ENCODE measurements at places on chromosomes 12 and 14. TPM values are rescaled to one million over a fixed set of nuclear protein-coding genes. Genes with fewer than 3 reads are reported as not detected.
A peak's percentile ranks its signal among the peaks of the same experiment; 100 is the strongest.

GRCh38 chr14:104445086-104445485 is 134.5 kb upstream of the C14orf180 start:
- no peak overlapping the region for H3K4me3 ChIP-seq
- DNase-seq: peak; percentile 2
- H3K27ac ChIP-seq: peak overlapping the region; percentile 50
- H3K27me3 ChIP-seq: peaks cover 3% of the 10 kb centered on the region
- H3K4me1 ChIP-seq: no peaks in the 10 kb centered on the region

GRCh38 chr14:93133464-93133863 is 17.7 kb upstream of the ITPK1 start:
- H3K4me1 ChIP-seq: no peaks in the 10 kb centered on the region
- H3K36me3 ChIP-seq: no peaks in the 10 kb centered on the region
- no peak overlapping the region for H3K27ac ChIP-seq
- H3K4me3 ChIP-seq: no peak overlapping the region
- peaks cover 7% of the 10 kb centered on the region for H3K27me3 ChIP-seq
- no peak for DNase-seq

GRCh38 chr12:52189376-52190174 is 2.2 kb downstream of the KRT80 start:
- H3K4me1 ChIP-seq: peaks cover 3% of the 10 kb centered on the region
- no peak for DNase-seq
- H3K27me3 ChIP-seq: peaks cover 2% of the 10 kb centered on the region

- no peak overlapping the region for H3K27ac ChIP-seq
- H3K36me3 ChIP-seq: no peaks in the 10 kb centered on the region
- no peak for DNase-seq
- peaks cover 7% of the 10 kb centered on the region for H3K4me1 ChIP-seq
- H3K27me3 ChIP-seq: no peaks in the 10 kb centered on the region
- H3K4me3 ChIP-seq: no peak overlapping the region
These were observed 22.0 kb upstream of the WDR89 start for GRCh38 chr14:63663428-63664341.

DNA sequence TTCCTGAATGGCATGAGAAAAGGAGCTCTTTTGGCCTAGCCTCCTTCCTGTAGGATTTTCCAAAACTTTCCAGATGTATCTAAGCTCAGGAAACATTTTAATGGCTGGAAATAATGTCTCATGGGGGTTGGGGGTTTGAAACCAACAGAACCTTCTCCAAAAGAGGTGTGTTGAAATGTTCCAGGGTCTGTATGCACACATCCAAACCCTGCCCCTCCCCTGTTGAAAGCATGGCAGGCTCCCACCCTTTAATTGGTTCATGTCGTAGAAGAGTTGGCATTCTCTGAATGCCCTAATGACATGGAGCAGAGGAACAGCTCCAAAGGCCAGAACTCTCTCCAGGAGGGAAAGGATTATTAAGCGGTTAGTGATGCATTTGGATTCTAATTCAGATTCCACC is 353.2 kb downstream of the ZFP36L1 start:
- peaks cover 4% of the 10 kb centered on the region for H3K36me3 ChIP-seq
- no peak overlapping the region for H3K27ac ChIP-seq

DNA sequence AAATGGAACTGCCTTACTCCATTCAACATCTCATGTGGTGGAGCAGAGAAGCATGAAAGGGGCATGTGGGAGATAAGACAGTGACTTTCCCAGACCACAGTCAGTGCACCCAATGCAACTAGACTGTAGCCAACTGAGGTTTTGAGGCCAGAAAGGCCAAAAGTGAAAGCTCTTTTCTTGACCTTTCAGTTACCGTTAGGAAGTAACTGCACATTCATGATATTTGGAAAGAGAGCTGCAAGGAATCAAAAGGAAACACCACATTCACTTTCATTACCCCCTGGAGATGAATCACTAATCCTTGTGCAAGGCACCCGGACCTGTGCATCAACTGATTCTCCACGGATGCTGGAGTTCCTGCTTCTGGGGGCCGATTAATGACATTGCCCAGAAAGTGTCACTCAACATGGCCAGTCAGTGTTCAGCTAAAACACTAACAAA is 72.9 kb upstream of the ELK3 start:
- H3K4me3 ChIP-seq: no peak overlapping the region
- no peak for DNase-seq
- peaks cover 14% of the 10 kb centered on the region for H3K4me1 ChIP-seq
- peak overlapping the region; percentile 40 for H3K27ac ChIP-seq
- no peaks in the 10 kb centered on the region for H3K36me3 ChIP-seq
- H3K27me3 ChIP-seq: no peaks in the 10 kb centered on the region

Gene BEGAIN
- total RNA-seq: 3.4 TPM

GRCh38 chr14:67539116-67539515 is 6.0 kb downstream of the PLEKHH1 start:
- H3K36me3 ChIP-seq: no peaks in the 10 kb centered on the region
- no peak for DNase-seq
- peaks cover 5% of the 10 kb centered on the region for H3K4me1 ChIP-seq

DNA sequence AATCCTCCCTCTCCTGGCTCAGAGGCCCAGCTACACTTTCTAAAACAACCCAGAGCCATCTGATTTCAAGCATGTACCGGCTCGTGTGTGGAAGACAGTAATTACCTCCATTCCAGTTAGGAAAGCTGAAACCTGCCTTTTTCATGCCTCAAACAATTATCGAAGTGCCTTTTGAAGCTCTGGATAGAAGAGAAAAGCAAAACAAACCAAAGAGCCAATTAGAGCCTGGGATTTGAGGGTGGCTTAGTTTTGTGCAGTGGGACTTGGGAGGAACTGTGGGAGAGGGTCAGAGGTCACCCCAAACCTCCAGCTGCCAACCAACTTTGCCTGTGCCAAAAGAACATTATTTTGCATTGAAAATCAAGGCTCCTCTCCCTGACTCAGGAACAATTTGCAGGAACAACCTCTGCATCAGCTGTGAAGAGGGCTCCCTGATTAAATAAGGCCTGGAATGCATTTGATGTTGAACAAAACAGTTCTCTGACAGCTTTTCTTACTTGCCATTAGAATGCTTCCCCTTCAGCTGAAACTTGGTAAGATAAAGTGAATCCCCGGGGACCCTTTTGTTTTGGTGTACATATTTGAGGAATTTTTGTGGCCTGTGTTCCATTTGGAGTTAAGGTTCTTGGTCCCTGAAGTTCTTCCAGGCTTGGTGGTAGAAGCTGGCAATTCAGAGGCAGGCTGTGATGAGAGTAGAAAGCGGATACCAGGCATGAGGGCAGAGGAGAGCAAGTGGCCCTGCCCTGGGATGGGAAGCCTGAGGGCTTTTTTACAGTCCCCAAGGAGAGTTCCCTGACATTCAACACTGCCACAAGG is 270.1 kb downstream of the ZFP36L1 start:
- DNase-seq: no peak
- no peaks in the 10 kb centered on the region for H3K27me3 ChIP-seq
- H3K4me3 ChIP-seq: no peak overlapping the region
- no peaks in the 10 kb centered on the region for H3K36me3 ChIP-seq
- H3K4me1 ChIP-seq: peaks cover 4% of the 10 kb centered on the region
- no peak overlapping the region for H3K27ac ChIP-seq

- no peaks in the 10 kb centered on the region for H3K27me3 ChIP-seq
- no peak overlapping the region for H3K27ac ChIP-seq
- DNase-seq: no peak
- no peak overlapping the region for H3K4me3 ChIP-seq
These were observed 131.9 kb downstream of the MDGA2 start for GRCh38 chr14:47543459-47543858.

GRCh38 chr14:49921401-49921800 is 28.5 kb downstream of the ARF6 start:
- no peaks in the 10 kb centered on the region for H3K27me3 ChIP-seq
- H3K4me3 ChIP-seq: no peak overlapping the region
- H3K36me3 ChIP-seq: peaks cover 7% of the 10 kb centered on the region
- no peak overlapping the region for H3K27ac ChIP-seq
- peaks cover 10% of the 10 kb centered on the region for H3K4me1 ChIP-seq

Gene BEST3
- not detected for total RNA-seq

Gene ATXN3
- total RNA-seq: 35.9 TPM

- H3K36me3 ChIP-seq: no peaks in the 10 kb centered on the region
- H3K27ac ChIP-seq: no peak overlapping the region
- H3K27me3 ChIP-seq: peaks cover 18% of the 10 kb centered on the region
- no peaks in the 10 kb centered on the region for H3K4me1 ChIP-seq
- DNase-seq: no peak
These were observed 34.8 kb downstream of the PTHLH start for GRCh38 chr12:27937768-27938167.

Gene BCL2L2
- total RNA-seq: 9.3 TPM

- no peaks in the 10 kb centered on the region for H3K27me3 ChIP-seq
- no peaks in the 10 kb centered on the region for H3K36me3 ChIP-seq
- no peak overlapping the region for H3K4me3 ChIP-seq
- H3K4me1 ChIP-seq: no peaks in the 10 kb centered on the region
- DNase-seq: no peak
- H3K27ac ChIP-seq: no peak overlapping the region
These were observed 465.7 kb upstream of the FAR2 start for GRCh38 chr12:28683366-28683765.

- no peak for DNase-seq
- no peak overlapping the region for H3K4me3 ChIP-seq
- no peaks in the 10 kb centered on the region for H3K36me3 ChIP-seq
- H3K27me3 ChIP-seq: peaks cover 2% of the 10 kb centered on the region
- no peaks in the 10 kb centered on the region for H3K4me1 ChIP-seq
- no peak overlapping the region for H3K27ac ChIP-seq
These were observed 2.4 kb upstream of the FAM181A start for GRCh38 chr14:93924592-93925355.

DNA sequence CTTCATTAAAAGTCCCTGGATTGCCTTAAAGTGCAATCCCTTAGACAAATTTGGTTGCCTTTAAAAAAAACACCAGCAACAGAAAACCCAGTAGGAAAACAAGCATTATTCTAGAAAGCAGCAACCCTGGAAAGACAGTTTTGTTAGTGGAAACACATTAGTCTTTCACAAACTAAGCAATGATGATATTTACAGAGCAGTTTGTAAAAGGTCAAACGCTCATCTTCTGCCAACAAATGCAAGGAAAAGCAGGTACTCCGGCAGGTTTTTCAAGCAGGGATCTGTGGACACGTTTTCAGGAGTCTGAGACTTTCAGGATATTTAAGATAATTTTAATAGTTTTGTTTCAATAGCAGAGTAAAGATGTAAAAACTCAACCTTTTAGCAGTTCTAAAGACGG is 202.2 kb downstream of the EXOC5 start:
- no peak for DNase-seq
- peaks cover 1% of the 10 kb centered on the region for H3K4me1 ChIP-seq
- peaks cover 38% of the 10 kb centered on the region for H3K27me3 ChIP-seq

GRCh38 chr12:92608151-92609091 is 94.4 kb upstream of the PLEKHG7 start:
- no peaks in the 10 kb centered on the region for H3K27me3 ChIP-seq
- no peak for DNase-seq
- H3K4me1 ChIP-seq: peaks cover 22% of the 10 kb centered on the region
- H3K27ac ChIP-seq: peak overlapping the region; percentile 19
- H3K4me3 ChIP-seq: peak overlapping the region; percentile 15

GRCh38 chr14:45486599-45486998 is 233.6 kb upstream of the MIS18BP1 start:
- H3K4me3 ChIP-seq: no peak overlapping the region
- no peaks in the 10 kb centered on the region for H3K27me3 ChIP-seq
- no peak overlapping the region for H3K27ac ChIP-seq

Gene OR4E2
- not detected for total RNA-seq

DNA sequence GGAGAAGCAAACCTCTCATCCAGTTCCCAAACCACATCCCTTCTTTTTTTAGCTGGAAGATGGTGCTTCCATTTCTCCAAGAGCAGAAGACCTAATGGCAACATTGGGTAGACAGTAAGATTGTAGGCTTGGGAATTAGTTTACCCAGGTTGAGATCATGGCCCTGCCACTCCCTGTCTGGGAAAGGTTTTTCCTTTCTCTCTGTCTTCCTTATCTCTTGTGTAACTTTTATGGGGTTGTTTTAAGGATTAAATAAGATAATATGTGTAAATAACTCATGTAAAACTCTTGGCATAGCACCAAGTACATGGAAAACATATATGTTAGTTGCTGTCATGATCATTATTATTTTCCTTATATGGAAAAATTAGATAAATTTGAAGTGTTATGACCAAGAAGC is 23.2 kb upstream of the PSMA6 start:
- H3K36me3 ChIP-seq: peaks cover 17% of the 10 kb centered on the region
- no peak overlapping the region for H3K4me3 ChIP-seq
- H3K4me1 ChIP-seq: no peaks in the 10 kb centered on the region
- H3K27me3 ChIP-seq: no peaks in the 10 kb centered on the region
- no peak overlapping the region for H3K27ac ChIP-seq

DNA sequence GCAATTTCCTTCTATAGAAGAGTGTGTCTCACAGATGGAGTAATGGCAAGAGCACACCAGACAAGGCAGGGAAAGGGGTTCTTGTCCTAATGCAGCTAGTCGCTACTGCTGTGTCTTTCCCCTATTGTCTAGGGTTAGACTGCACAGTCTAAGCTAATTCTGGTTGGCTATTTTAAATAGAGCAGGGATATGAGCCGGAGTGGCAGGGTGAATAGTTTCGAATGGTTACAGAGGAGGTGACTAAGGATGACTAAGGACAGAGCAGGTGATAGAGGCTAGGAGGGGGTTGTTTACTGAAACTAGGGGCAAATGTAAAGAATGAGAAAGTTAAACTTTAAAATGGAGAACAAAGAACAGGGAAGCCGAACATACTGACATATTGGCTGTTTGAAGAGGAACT is 25.6 kb upstream of the CPNE8 start:
- no peak overlapping the region for H3K27ac ChIP-seq
- DNase-seq: no peak
- H3K4me1 ChIP-seq: peaks cover 6% of the 10 kb centered on the region
- no peaks in the 10 kb centered on the region for H3K36me3 ChIP-seq

Gene TTC9
- total RNA-seq: 6.1 TPM

- H3K27ac ChIP-seq: no peak overlapping the region
- no peak for DNase-seq
- H3K4me3 ChIP-seq: no peak overlapping the region
- no peaks in the 10 kb centered on the region for H3K36me3 ChIP-seq
- peaks cover 3% of the 10 kb centered on the region for H3K4me1 ChIP-seq
These were observed 85.6 kb downstream of the MAP1LC3B2 start for GRCh38 chr12:116644806-116645205.

DNA sequence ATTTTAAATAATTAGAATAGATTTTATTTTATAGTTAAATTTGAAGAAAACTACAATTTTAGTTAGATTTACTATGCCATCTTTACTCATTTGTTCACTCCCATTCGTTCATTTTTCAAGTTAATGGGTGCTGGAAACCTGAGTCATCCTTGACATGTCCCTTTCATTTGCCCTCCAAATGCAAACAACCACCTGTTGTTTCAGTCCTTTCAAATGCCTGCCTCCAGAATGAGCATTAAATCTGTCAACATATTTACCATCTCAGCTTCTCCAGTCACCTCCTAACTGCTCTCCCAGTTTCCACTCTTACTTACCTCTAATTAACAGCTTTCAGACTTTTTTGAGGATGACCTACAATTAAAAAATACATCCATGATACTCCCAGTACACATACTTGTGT is 375.5 kb downstream of the RAD51B start:
- H3K4me1 ChIP-seq: peaks cover 15% of the 10 kb centered on the region
- no peak overlapping the region for H3K4me3 ChIP-seq
- DNase-seq: no peak
- no peak overlapping the region for H3K27ac ChIP-seq
- peaks cover 3% of the 10 kb centered on the region for H3K27me3 ChIP-seq
- H3K36me3 ChIP-seq: no peaks in the 10 kb centered on the region

GRCh38 chr14:49977126-49977841 is 84.4 kb downstream of the ARF6 start:
- no peak for DNase-seq
- peak overlapping the region; percentile 84 for H3K27ac ChIP-seq
- H3K4me3 ChIP-seq: peak overlapping the region; percentile 43
- peaks cover 52% of the 10 kb centered on the region for H3K4me1 ChIP-seq
- peaks cover 12% of the 10 kb centered on the region for H3K36me3 ChIP-seq

GRCh38 chr12:122031342-122032216 is 9.9 kb downstream of the BCL7A start:
- no peak overlapping the region for H3K4me3 ChIP-seq
- peaks cover 3% of the 10 kb centered on the region for H3K27me3 ChIP-seq
- peak; percentile 35 for DNase-seq
- H3K27ac ChIP-seq: no peak overlapping the region
- H3K4me1 ChIP-seq: peaks cover 1% of the 10 kb centered on the region
- peaks cover 6% of the 10 kb centered on the region for H3K36me3 ChIP-seq

Measured in activated T-helper 2 cell treated with anti-CD3 and anti-CD28 coated beads, Interferon-gamma antibody, Interleukin-2, Interleukin-4, amounts not matched to agents 10 μg/mL and 5 μg/mL and 100 μg/mL, durations not matched to agents 14 hours and 24 hours and 36 hours (primary cell).